Stomach (tissue), 19 donors: ENCODE measurements at places on chromosomes 3 and 15. TPM values are rescaled to one million over a fixed set of nuclear protein-coding genes. Genes with fewer than 3 reads are reported as not detected.
A peak's percentile ranks its signal among the peaks of the same experiment; 100 is the strongest.

DNA sequence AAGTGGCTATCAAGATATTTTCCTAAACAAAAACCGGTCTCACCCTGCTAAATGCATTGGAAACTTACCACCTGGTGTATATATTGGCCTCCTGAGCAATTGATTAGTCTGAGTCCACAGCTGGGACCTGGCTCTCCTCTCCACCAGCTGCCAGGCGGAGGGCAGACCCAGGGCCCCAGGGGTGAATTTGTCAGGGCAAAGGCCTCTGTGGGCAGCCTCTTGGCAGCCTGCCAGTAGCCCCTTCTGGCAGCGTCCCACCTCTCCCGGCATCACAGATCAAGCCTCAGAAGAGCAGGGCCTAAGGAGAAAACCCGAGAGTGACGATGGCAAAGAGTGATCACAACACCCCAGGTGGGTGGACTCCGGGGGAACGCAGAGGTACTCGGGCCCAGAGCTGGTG is 43.0 kb upstream of the IDH2 start:
- peaks cover 26% of the 10 kb centered on the region for H3K4me1 ChIP-seq
- no peaks in the 10 kb centered on the region for H3K27me3 ChIP-seq
- no peak overlapping the region for H3K27ac ChIP-seq

DNA sequence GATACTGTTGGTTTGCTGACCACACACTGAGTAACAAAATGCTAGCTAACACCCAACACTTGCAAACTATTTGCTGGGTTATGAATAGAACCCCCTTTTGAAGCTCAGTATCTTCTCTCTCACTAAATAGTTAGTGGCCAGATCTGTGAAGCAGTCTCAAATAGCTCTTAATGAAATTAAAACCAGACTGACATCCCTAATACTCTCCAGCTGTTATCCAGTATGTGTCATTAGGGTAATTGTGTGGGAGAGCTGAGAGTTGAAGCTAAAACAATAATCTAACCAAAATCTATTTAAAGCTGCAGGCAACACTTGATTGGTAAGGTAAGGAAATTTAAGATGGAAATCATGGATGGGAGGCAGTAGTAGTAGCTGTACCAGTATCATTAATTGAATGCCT is 110.4 kb upstream of the RORA start:
- no peak overlapping the region for H3K27ac ChIP-seq
- DNase-seq, result no peak
- H3K4me3 ChIP-seq, result no peak overlapping the region
- H3K27me3 ChIP-seq, result peaks cover 1% of the 10 kb centered on the region
- H3K4me1 ChIP-seq, result no peaks in the 10 kb centered on the region

- H3K4me3 ChIP-seq, result no peak overlapping the region
- H3K27me3 ChIP-seq, result no peaks in the 10 kb centered on the region
- H3K36me3 ChIP-seq, result no peaks in the 10 kb centered on the region
- no peak for DNase-seq
- peaks cover 8% of the 10 kb centered on the region for H3K4me1 ChIP-seq
Measured at GRCh38 chr3:120648290-120648689, 33.7 kb downstream of the HGD start.

DNA sequence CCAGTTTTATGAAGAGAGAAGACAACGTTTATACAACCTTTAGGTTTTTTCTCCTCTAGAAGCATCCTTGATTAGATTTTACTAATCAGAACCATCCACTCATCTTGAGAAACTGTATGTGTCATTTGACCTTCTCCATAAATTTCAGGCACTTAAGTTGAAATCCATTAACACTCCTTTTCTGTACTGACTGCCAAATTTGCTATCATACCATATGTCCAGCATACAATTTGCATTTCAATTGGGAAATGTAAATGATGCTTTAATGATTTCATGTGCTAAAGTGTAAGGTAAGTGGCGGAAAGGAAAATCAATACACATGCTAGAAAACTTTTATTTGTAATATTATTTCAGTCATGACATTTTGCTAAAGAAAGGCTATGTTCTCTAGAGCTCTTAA is 731.6 kb downstream of the GBE1 start:
- H3K4me3 ChIP-seq, result no peak overlapping the region
- H3K4me1 ChIP-seq, result no peaks in the 10 kb centered on the region
- no peak overlapping the region for H3K27ac ChIP-seq
- no peaks in the 10 kb centered on the region for H3K27me3 ChIP-seq

GRCh38 chr3:162052636-162053035 is 556.0 kb downstream of the OTOL1 start:
- H3K27me3 ChIP-seq, result no peaks in the 10 kb centered on the region
- H3K4me1 ChIP-seq, result no peaks in the 10 kb centered on the region
- DNase-seq, result no peak
- H3K27ac ChIP-seq, result no peak overlapping the region

GRCh38 chr3:129773691-129774663 is 119.5 kb downstream of the TMCC1 start:
- H3K36me3 ChIP-seq, result peaks cover 3% of the 10 kb centered on the region
- no peak for DNase-seq
- H3K27ac ChIP-seq, result no peak overlapping the region
- H3K4me3 ChIP-seq, result no peak overlapping the region
- no peaks in the 10 kb centered on the region for H3K4me1 ChIP-seq

GRCh38 chr3:513301-513700 is 316.7 kb downstream of the CHL1 start:
- no peak overlapping the region for H3K27ac ChIP-seq
- H3K4me1 ChIP-seq, result no peaks in the 10 kb centered on the region
- no peak overlapping the region for H3K4me3 ChIP-seq
- no peaks in the 10 kb centered on the region for H3K27me3 ChIP-seq

TEX55 gene
- total RNA-seq, result not detected

DNA sequence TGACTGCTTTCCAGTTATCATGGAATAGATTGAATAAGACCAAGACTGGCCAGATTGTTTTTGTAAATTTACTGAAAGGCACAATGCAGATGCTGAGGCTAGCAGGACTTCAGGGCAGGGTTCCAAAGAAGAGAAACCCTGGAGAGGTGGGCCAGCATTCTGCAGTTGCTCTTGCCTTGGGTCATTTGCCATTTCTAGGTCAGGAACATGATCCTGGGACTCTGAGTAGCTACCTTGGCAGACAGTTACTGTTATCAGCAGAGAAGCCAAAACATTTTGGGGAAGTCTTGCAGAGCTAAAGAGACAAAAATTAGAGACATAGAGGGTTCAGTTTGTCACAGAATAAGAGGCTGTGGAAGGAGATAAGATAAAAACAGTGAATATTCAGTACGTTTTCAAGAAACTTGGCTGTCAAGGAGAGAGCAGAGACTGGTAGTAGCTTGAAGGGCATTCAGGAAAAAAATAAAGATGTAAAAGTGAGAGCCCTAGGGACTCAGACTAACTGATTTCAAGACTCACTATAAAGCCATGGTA is 46.8 kb upstream of the MYRIP start:
- no peak for DNase-seq
- no peak overlapping the region for H3K27ac ChIP-seq
- H3K36me3 ChIP-seq, result no peaks in the 10 kb centered on the region
- no peaks in the 10 kb centered on the region for H3K4me1 ChIP-seq
- H3K4me3 ChIP-seq, result no peak overlapping the region
- no peaks in the 10 kb centered on the region for H3K27me3 ChIP-seq

DNA sequence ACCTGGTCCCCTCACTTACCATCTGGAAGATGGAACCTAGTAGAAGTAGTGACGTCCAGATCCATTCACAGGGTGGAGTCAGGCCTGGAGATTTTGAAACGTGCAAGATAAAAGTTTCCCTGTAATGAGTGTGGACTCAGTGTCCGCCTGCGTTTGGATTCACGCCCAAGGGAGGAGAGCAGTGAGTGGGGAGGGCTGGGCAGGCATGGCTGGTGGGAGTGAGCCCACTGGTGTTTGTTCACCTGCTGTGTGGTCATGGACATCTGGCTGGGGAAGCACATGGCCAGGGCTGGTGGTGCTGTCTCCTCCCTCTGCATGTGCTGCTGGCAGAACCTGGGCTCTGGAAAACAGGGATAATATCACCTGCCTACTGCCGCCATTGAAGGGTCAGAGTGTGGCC is 37.0 kb downstream of the RLBP1 start:
- DNase-seq, result peak; percentile 55
- no peaks in the 10 kb centered on the region for H3K27me3 ChIP-seq
- no peak overlapping the region for H3K4me3 ChIP-seq
- no peak overlapping the region for H3K27ac ChIP-seq

DNA sequence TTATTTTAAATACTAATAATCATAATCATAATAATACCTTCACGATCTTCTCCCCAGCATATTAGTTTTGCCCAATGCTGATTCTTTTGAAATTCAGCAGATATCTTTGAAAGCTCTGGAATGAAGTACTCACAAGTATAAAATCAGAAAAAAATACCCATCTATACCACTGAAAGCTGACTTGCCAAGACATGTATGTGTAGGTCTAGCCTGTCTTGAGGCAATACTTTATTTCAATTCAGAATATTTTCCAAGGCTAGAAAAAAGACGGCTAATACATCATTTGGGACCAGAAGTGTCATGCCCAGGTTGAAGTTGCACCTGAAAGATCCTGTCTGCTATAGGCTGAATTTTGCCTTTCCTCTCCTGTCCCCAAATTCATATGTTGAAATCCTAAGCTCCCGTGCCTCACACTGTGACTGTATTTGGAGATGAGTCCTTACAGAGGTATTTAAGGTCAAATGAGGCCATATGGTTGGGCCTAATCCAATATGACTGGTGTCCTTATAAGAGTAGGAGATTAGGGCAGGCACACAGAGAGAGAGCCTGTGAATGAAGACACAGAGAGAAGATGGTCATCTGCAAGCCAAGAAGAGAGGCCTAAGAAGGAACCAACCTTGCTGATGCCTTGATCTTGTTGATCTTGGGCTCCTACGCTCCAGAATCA is 255.9 kb upstream of the CMC1 start:
- H3K4me3 ChIP-seq, result no peak overlapping the region
- H3K36me3 ChIP-seq, result no peaks in the 10 kb centered on the region
- DNase-seq, result no peak
- no peak overlapping the region for H3K27ac ChIP-seq
- H3K27me3 ChIP-seq, result no peaks in the 10 kb centered on the region
- H3K4me1 ChIP-seq, result no peaks in the 10 kb centered on the region

- no peak overlapping the region for H3K4me3 ChIP-seq
- H3K36me3 ChIP-seq, result no peaks in the 10 kb centered on the region
- DNase-seq, result no peak
- no peak overlapping the region for H3K27ac ChIP-seq
- peaks cover 9% of the 10 kb centered on the region for H3K4me1 ChIP-seq
Measured at GRCh38 chr3:57696801-57697321, 4.0 kb upstream of the DENND6A start.

DNA sequence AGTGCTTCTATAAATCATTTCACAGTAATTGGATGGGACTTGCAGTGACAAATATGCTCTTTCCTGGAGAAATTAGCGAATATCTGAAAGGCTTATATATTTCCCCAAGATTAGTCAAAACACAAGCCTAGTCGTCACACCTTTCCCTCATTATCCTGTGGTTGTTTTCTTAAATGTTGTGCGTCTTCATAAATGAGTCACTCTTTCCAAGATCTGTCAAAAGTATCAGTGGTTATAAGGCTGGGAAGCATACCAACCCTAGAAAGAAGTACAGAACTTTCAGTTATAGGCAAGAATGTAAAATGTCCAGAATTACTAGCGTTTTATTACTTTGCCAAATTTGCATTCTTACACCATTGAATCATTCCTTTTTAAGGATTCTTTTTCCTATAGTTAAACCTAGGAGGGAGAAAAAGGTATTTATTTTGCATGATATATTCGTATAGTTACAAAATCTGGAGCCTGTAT is 33.6 kb downstream of the TMEM212 start:
- H3K4me3 ChIP-seq, result no peak overlapping the region
- no peak overlapping the region for H3K27ac ChIP-seq

DNA sequence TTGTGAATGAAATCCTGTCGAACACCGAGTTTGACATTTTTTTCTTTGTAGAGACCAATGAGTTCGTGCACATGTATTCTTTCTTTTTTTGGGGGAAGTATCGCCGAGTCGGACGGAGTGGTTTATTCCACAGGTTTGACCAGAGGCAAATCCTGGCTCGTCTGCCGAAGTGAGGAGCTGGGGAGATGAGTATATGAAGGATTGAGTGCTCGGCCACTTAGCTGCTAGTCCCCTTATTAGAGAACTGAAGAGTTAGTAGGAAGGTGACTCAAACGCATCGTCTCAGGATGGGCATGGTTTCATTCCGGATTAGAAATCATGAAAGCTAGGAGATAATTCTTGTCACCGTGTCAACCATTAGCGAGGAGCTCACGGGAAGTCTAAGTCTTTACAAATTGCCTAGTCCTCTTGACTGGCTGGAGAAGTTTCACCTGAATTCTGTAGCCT is 154.7 kb upstream of the GOLIM4 start:
- peak overlapping the region; percentile 88 for H3K4me3 ChIP-seq
- peaks cover 20% of the 10 kb centered on the region for H3K27me3 ChIP-seq
- peaks cover 24% of the 10 kb centered on the region for H3K4me1 ChIP-seq
- no peak for DNase-seq
- H3K36me3 ChIP-seq, result no peaks in the 10 kb centered on the region

- no peak for DNase-seq
- no peaks in the 10 kb centered on the region for H3K27me3 ChIP-seq
- no peak overlapping the region for H3K27ac ChIP-seq
- no peaks in the 10 kb centered on the region for H3K4me1 ChIP-seq
- H3K36me3 ChIP-seq, result no peaks in the 10 kb centered on the region
Measured at GRCh38 chr3:62584636-62585035, 211.3 kb upstream of the FEZF2 start.

CNTN3 gene
- 17.1 TPM for total RNA-seq

- DNase-seq, result peak; percentile 36
- no peak overlapping the region for H3K4me3 ChIP-seq
- no peaks in the 10 kb centered on the region for H3K27me3 ChIP-seq
- no peaks in the 10 kb centered on the region for H3K36me3 ChIP-seq
- no peaks in the 10 kb centered on the region for H3K4me1 ChIP-seq
- no peak overlapping the region for H3K27ac ChIP-seq
Measured at GRCh38 chr3:8619548-8619947, 25.1 kb downstream of the SSUH2 start.

DNA sequence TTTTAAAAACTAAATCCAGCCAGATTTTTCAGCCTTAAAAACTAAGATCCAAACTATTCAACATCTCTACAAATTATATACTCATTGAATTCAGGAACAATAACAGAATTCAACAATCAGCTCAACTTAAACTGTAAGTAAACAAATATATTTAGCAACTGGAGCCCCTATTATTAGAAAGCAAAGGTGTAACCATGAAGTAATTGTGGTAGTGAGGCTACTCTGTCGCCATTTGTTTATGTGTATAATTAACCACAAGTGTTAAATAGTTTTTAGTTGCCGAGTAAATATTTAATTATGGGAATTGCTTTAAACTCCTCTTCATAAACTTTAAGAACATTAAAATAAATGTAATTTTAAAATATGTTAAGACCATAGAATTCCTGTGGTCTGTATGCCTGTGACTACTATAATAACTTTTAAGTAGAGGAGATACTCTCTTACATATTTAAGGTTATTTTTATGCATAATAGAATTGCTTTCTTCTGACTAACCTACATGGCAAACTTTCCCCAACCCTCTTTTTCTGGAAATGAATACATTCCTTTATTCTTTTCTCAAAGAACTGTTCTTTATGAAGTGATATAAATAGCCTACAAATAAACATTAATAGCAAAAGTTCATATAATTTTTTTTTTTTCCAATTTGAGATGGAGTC is 51.2 kb downstream of the MFN1 start:
- no peaks in the 10 kb centered on the region for H3K27me3 ChIP-seq
- H3K36me3 ChIP-seq, result peaks cover 64% of the 10 kb centered on the region
- H3K4me1 ChIP-seq, result no peaks in the 10 kb centered on the region
- H3K27ac ChIP-seq, result no peak overlapping the region

- peak; percentile 43 for DNase-seq
- no peak overlapping the region for H3K27ac ChIP-seq
- H3K36me3 ChIP-seq, result no peaks in the 10 kb centered on the region
- no peaks in the 10 kb centered on the region for H3K27me3 ChIP-seq
Measured at GRCh38 chr3:31247850-31248562, 284.7 kb upstream of the STT3B start.

TUSC7 gene
- not detected for total RNA-seq
